Activated naive CD8-positive, alpha-beta T cell treated with anti-CD3 and anti-CD28 coated beads, Interleukin-2, amount 10 ng/mL, durations not matched to agents 7 days and 5 days (primary cell): ENCODE measurements at places on chromosomes 1 and 21. TPM values are rescaled to one million over a fixed set of nuclear protein-coding genes. Genes with fewer than 3 reads are reported as not detected.

DNA sequence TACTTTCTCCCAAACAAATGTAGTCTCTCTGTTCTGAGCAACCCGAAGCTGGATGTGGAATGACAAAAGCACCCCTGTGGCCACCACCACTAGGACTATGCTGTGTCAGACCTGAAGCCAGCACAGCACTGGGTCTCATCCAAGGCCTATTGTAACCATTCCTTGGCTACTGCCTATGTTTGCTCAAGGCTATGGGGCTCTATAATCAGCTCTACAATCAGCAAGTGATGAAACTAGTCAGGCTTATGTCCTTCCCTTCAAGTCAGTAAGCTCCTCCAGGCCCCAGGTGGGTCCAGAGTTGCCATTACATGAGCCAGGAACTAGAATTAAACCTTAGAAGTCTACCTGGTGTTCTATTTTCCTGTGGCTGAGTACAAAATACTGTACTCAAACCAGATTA, 370.2 kb downstream of the TBX15 start:
- no peak for DNase-seq

DNA sequence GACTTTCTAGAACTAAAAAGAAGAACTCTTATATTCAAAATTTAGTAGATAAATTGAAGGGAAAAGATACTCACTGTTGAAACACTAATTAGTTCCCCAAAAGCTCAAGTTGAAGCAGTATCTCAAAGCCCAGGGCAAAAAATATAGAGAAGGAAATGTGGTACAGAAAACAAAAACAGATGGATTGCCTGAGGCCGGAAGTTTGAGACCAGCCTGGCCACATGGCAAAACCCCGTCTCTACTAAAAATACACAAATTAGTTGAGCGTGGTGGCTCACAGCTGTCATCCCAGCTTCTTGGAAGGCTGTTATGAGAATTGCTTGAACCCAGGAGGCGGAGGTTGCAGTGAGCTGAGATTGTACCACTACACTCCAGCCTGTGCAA, 36.0 kb downstream of the FAM177B start:
- DNase-seq: no peak

GRCh38 chr21:38777015-38777414, 28.7 kb upstream of the ETS2 start:
- DNase-seq: no peak

FOXJ3 gene
- total RNA-seq: 61.1 TPM

- no peak for DNase-seq
Measured at GRCh38 chr1:243850202-243850451, at the start of gene AKT3. TSS of gene AKT3 (minus strand) at chr1:243850243. CDS start at chr1:243843170, 7,073 bp downstream.

- no peak for DNase-seq
Measured at GRCh38 chr1:157960773-157961172, 32.7 kb upstream of the KIRREL1 start.

- DNase-seq: no peak
Measured at GRCh38 chr1:243266231-243266630, 10.4 kb downstream of the SDCCAG8 start.

CR1L gene
- total RNA-seq: 1.1 TPM

CSF1 gene
- total RNA-seq: 45.1 TPM
